Activated CD8-positive, alpha-beta memory T cell treated with anti-CD3 and anti-CD28 coated beads for 24 hours (primary cell): ENCODE measurements at places on chromosomes 2 and 18.

- DNase-seq = no peak
Observed at GRCh38 chr2:180829261-180829660, 151.1 kb upstream of the UBE2E3 start.

GRCh38 chr2:52779446-52779845, 988.2 kb upstream of the CHAC2 start:
- no peak for DNase-seq

GRCh38 chr18:35525795-35526494, 28.2 kb upstream of the INO80C start:
- no peak for DNase-seq

GRCh38 chr18:49135877-49136276, 185.1 kb upstream of the SMAD7 start:
- no peak for DNase-seq

- DNase-seq = no peak
Observed at GRCh38 chr2:86020984-86021383, 84.7 kb downstream of the POLR1A start.

DNA sequence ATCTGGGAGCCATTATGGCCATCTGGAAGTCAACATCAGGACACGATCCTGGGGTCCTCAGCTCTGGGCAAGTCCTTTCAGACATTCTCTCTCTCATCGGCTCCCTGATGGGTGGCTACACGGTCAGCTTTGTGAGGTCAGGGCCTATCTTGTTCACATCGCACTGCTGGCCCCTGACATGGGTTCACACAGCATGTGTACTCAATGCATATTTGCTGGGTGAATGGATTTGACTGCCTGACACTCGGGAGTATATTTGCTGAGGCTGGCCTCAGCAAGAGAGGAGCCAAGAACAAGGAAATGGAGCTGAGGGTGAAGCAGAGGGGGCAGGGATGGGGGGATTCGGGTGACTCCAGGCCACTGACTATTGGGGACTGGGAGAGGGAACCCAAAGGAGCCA, 50.5 kb downstream of the SLC4A5 start:
- no peak for DNase-seq

DNA sequence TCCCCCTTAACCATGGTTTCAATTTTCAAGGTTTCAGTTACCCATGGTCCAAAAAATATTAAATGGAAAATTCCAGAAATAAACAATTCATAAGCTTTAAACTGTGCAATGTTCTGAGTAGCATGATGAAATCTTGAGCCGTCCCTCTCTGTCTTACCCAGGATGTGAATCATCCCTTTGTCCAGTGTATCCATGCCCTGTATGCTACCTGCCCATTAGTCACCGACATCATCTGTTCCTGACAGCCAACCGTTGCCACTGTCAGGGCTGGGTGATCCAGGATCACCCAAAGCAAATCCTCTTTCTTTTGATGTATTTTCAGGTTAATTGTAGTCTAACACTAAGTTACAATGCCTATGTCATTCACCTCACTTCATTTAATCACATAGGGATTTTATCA, 15.7 kb upstream of the OLA1 start:
- DNase-seq = no peak

DNA sequence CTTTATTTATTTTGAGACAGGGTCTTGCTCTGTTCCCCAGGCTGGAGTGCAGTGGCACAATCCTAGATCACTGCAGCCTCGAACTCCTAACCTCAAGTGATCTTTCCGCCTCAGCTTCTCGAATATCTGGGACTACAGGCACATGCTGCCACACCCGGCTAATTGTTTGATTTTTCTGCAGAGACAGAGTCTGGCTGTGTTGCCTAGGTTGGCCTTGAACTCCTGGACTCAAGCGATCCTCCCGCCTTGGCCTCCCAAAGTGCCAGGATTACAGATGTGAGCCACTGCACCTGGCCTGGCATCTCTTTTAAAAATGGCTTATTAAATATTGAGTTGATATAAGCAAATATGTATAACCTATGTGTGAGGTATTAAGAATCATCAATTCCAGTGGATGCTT, 209.5 kb downstream of the FAM210A start:
- DNase-seq = no peak

GRCh38 chr2:109021895-109022300, 32.9 kb upstream of the EDAR start:
- no peak for DNase-seq

GRCh38 chr2:179790235-179791217, 70.9 kb downstream of the ZNF385B start:
- DNase-seq = no peak

DNA sequence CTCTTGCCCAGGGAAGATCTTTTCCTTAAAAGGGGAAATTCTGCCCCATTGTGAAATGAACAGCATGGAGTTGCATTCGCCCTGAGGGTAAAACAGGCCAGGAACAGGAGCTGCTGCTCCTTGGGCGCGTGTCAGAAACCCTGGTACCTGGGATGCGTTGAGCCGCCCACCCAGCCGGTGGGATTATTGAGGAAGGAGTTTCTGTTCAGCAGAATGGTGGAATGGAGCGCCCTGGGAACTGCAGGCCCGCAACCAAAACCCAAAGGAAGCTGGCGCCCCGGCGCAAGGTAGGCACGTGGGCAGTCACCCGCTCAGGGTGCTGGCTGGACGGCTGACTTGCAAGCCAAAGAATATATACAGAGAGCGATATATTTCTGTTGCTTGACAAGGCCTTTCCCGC, 73.5 kb downstream of the MTCL1 start:
- no peak for DNase-seq

GRCh38 chr18:58169472-58169871, 125.4 kb downstream of the NEDD4L start:
- DNase-seq = no peak

DNA sequence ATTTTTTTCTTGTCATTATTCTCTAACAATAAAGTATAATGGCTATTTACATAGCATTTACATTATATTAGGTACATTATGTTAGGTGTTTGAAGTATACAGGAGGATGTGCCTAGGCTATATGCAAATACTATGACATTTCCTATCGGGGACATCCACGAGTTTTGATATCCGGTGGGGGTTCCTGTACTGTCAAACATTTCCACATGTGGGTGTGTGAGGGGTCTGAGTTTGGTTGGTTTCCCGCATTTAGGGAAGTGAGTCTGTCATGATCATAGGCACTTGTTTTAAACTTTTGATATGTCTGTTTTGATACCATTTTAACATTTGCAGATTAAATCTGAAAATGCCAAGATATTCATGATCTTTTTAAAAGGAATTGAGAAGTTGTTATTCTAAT, 76.0 kb downstream of the CEP192 start:
- no peak for DNase-seq

DNA sequence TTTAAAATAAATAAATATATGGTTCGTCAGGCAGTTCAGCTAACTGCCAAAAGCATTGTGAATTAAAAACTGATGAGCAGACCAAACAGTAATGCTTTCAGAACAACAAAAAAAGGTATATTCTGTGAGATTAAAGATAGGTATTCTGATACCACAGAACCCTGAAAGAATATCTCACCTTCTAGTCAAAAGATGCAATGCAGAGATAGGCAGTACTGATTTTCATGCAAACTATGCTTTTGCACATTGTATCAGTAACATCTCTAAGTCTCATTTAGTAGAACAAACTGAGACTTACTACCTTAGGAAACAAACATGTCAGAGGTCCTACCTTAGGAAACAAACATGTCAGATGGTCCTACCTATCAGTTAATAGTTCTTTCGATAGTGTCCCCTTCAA, 32.4 kb downstream of the CUL3 start:
- DNase-seq = no peak

DNA sequence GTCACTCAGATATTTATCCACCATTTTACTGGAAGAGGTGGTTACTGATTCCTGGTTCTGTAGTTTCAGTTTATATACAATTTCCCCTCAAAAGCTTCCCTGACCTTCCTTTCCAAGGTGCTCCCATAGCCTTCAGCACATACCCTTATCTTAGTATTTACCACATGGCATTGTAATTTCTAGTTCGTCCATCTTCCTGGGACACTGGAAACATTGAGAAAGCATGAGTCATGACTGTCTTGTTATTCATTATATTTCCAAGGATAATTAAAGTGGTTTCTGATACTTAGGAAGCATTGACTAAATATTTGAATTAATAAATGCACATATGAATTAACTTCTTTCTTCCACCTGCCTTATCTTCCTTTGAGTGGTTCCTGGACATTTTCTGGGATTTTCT, 203.8 kb downstream of the ETAA1 start:
- DNase-seq = no peak

- DNase-seq = no peak
Observed at GRCh38 chr2:54964271-54964670, 86.0 kb downstream of the RTN4 start.

DNA sequence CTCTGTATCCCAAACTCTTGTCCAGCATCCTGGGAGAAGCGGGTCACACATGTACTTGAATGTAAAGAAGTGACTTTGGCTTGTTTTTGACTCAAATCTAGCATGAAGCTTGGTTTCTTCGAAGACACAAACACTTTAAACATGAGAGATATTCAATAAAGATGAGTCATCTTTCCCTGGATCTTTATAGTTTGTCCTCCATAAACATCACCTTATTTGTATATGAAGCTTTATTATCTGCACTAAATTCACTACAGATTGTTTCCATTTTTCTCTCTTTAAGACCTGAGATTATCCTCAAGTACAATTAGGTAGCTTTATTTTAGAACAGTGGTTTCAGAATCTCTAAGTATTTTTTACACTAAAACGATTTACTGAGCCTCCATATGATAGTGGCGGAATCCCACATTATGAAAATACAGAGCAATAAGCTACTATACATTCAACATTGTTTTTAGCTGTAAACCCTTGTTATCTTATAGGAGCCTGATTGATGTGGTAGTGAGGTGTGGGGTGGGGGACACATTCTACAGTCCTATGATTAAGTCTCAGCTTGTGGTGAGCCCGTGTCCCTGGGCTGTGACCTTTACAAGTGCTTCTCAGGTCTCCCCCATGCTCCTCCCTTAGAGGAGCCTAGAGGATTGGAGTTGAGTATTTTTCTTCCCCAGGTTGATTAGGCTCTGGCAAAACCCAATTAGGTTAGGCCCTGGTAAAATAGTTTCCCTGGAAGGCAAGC, 79.6 kb upstream of the RAPGEF4 start:
- DNase-seq = no peak

- DNase-seq = no peak
Observed at GRCh38 chr2:152813351-152813750, 94.9 kb downstream of the ARL6IP6 start.

- DNase-seq = no peak
Observed at GRCh38 chr18:5430131-5430530, 113.7 kb downstream of the EPB41L3 start.
